Activated naive CD4-positive, alpha-beta T cell (primary cell): ENCODE measurements at places on chromosomes 13 and 19.
A peak's percentile ranks its signal among the peaks of the same experiment; 100 is the strongest.

GRCh38 chr13:20580257-20580656 is 13.3 kb downstream of the IFT88 start:
- no peak for DNase-seq

DNA sequence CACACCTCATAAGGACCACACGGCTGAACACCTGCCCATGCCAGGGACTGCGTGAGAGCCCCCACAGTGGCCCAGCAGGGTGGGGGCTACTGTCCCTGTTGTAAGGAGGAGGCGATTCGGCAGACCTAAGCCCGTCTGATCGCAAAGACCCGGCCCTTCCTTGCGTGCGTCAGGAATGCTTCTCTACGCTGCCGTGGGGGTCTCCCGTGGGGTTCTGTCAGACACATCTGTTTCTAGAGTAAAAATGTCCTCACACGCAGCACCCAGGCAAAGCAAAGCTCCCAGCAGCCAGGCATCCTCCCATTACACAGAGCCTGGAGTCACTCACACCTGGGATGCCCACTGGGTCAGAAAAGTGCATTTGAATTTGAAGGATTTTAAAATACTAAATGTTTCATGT is 147.7 kb upstream of the SOX1 start:
- no peak for DNase-seq

GRCh38 chr13:79448413-79448812 is 32.5 kb upstream of the NDFIP2 start:
- no peak for DNase-seq

DNA sequence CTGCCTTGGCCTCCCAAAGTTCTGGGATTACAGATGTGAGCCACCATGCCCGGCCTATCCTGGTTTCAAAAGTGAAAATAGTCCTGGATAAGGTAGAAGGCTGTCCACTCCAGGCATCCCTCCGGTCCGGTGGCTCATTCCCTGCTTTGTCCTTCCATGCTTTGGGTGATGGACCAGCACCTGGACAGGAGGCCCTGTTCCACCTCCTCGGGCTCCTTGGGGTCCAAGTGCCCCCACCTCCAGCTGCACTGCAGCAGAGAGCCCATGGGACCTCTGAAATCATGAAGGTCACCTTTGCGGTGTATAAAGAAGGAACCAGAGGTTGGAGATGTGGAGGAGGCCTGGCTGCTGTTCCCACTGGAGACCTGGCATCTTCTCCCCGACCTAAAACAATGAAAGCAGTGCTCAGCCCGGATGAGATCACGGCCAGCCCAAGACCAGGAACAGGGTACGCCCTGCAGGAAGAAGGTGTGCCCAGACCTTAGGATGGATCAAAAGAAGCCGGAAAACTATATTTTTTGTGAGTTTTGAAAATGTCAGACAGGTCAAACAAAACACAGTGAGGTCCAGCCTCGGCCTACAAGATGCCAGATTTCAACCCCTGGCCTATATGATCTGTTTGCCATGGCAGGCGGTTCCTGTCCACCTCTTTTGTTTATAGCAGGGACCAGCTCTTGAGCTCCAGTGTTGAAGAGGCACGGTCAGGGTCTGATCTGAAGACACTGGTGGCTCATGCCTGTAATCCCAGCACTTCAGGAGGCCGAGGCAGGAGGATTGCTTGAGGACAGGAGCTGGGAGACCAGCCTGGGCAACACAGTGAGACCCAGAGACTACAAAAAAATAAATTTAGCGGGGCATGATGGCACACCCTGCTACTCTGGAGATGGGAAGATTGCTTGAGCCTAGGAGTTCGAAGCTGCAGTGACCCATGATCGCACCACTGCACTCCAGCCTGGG is 5.8 kb downstream of the LSR start:
- DNase-seq: no peak

DNA sequence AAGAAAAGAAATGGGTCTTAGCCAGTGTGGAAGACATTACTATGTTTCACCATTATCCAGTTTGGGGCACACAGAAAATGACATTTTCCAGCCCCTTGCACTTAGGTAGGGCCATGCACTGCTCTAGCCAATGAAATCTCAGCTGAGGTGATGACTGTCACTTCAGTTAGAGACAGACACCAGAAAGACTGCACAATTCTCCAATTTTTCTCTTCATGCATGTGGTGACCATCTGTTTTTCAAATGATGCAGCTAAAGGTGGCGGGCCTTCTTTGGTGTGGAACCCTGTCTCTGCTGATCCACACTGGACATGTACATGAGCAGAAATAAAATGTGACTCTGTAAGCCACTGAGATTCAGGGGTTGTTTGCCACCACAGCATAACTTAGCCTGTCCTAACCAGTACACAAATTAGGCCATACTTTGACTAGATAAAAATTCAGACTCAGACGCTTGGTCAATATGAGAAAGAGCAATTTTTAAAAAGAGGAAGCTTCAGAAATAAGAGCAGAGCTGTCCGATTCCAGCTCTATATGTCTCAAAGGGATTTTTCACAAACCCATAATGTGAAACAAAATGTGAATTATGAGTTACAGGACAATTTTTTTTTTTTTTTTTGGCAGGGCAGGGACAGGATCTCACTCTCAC is 6.7 kb downstream of the ZNF565 start:
- no peak for DNase-seq

GRCh38 chr13:30968846-30969245 is 36.4 kb downstream of the TEX26 start:
- no peak for DNase-seq

DNA sequence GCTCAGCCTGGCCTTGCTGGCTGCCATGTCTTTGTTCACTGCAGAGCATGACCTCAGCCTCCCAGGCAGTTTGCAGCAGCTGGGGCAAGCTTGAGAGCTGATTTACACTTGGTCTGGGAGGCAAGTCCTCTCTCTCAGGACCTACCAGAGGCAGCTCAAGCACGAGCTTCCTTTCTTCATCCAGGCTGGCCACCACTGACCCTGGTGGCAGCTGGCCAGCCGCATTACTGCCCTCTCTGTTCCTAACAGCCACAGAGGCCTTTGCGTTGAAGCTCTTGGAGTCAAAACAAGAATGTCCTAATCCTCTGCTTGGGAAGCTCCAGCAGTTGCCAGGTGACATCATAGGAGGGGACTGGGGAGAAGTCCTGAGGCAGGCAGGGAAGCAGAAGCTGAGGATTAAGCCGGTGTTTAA is 85.7 kb downstream of the NUFIP1 start:
- DNase-seq: no peak

GRCh38 chr19:54517483-54517882 is 14.9 kb downstream of the LAIR2 start:
- DNase-seq: peak; percentile 39

- DNase-seq: peak; percentile 45
These were observed 29.8 kb downstream of the CERS1 start for GRCh38 chr19:18865973-18866799.

DNA sequence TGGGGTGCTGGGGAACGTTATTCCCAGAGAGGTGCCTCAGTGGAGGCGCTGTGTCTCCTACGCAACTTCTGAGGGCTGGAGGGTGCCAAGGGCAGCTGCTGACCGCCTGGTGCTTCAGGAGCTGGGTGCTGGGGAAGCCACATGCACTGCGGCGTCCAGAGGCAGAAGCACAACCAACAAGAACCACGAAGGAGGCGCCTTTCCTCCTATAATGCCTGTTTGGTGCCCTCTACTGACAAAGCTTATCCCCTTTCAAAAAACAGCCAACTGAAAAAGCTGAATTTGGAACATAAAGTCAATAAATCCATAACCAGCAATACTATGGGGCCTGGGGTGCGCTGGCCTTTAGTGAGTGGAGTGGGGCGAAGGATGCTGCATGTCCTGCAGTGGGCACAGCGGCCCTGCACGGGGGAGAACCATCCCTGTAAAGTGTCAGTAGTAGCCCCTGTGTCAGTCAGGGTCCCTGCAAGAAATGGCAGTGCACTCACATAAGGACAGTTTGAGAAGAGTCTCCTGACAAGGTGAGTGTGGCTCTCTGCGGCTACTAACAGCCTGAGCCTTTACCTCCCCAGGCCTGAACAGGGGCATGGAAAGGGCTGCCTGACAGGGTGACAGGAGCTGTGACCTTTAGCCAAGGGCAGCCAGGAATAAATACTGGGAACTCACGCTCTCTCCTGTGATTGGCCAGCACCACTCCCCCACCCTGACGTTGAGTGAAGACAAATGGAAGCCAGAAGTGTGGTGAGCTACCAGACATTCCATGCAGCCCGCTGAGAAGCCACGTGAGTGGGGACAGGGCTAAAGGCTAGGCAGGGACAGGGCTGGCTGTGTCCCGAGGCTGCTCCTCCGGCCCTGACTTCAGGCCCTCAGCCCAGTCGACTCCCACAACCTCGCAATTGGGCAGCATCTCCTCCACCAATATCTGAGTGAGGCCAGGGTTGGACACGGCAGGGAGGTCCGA is 4.5 kb upstream of the B3GNT8 start:
- no peak for DNase-seq

DNA sequence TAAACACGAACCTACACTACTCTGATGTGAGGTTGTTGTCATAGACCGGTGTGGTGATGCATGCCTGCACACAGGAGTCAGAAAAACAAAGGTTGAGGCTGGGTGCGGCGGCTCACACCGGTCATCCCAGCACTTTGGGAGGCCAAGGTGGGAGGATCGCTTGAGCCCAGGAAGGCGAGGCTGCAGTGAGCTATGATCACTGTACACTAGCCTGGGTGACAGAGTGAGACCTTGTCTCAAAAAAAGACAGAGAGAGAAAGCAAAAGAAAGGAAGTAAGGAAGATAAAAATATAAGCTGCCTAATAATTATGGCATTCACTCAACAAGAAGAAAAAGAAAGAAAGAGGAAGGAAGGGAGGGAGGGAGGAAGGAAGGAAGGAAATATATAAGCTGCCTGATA is 9.3 kb downstream of the GP6 start:
- no peak for DNase-seq

GRCh38 chr13:46580362-46580839 is 27.4 kb downstream of the LRCH1 start:
- DNase-seq: no peak

DNA sequence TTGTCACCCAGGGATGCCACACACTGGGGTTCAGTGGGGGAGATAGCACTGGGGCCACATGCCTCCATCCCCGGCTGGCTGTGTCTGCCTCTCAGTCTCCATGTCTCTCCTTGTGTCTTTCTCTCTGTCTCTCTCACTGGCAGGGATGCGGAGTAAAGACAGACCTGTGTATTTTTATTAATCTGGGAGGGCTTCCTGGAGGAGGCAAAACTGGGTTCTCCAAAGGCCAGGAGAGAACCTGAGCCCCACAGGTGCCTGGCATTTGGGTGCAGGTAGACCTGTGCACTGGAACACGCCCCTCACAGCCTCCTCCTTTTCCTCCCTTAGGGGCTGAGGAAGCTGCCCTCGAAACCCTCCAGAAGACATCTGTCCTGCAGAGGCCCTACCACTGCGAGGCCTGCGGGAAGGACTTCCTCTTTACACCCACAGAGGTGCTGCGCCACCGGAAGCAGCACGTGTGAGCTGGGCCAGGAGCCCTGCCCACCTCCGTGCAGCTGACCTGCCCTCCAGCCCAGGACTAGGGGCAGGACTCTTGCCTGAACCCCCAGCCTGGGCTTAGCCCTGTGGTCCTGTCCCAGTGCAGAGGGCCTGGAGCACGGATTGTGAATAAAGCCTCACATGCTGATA is 32.7 kb downstream of the DHX34 start:
- no peak for DNase-seq

DNA sequence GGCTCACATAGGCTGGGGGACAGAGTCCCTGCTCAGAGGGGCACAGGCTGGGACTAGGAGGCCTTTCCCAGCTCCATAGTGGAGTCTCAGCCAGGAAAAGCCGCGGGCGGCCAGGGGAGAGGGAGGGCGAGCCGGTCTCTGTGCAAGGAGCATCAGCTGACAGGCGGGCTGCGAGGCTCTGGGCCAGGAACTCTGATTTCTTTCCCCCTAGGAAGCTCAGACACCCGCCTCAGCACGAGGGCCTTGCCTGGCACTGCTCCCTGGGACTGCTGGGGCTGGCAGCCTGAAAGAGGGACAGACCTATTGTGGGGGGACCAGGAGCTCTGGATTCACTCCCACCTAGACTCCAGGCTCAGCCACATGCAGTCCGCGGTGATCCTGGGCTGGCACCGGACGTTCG is 2.2 kb upstream of the PLK5 start:
- no peak for DNase-seq

- DNase-seq: no peak
These were observed 830.9 kb upstream of the PCDH20 start for GRCh38 chr13:62246581-62246980.

DNA sequence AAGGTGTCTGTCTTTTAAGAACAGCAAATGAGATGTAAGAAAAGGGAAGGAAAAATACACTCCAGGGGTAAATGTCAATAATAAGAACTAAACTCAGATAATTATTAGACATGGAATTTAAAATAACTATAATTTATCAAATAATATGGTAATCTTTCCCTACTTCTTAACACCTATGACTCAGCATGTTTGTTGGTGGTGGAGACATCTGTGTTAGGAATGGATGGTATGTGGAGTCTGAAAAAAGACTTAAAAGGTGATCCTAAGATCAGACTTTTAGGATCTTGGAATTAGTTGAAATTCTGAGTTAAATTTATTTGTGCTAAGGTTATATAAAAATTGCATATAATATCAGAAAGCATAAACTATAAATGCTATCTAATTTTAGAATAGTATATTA is 915.1 kb downstream of the SLITRK5 start:
- DNase-seq: no peak

DNA sequence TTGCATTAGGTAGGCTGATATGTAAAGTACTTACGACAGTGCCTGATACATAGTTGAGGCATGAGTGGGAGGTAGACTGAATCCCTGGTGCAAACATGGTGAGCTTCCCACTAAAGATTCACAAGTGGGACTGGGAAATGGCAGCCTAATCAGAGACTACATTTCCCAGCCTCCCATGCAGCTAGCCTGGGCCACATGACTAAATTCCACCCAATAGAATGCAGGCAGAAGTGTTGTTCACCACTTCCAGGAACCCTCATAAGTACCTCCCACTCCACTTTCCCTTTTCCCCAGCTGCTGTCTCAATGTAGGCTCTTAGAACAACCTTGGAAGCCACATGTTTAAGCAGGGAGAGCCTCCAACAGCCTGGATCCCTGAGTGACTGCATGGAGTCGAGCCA is 104.9 kb downstream of the CACNA1A start:
- DNase-seq: no peak

- DNase-seq: no peak
These were observed 618.7 kb downstream of the DIAPH3 start for GRCh38 chr13:59545007-59545406.

GRCh38 chr13:111047326-111047725 is 67.8 kb upstream of the ARHGEF7 start:
- DNase-seq: no peak

GRCh38 chr13:105474983-105475610 is 1060.4 kb downstream of the EFNB2 start:
- DNase-seq: no peak

DNA sequence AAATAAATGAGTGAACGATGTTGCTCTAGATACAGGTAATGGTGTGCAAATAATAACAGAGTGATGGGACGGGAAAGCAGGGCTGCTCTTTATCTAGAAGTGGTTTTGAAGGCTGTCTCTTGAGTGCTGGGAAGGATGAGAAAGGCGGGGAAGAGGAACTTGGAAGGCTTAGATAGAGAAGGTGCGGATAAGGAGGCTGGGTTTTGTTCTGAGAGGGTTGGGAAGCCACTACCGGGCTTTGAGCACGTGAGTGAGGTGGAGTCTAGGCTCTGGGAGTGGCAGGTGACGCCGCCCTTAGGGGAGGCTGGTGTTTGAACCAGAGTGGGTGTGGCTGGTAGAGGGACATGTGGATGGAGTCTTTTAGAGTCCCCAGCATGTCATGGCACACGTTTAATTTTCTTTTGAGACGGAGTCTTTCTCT is 811 bp downstream of the ARMC6 start:
- peak; percentile 14 for DNase-seq
